NCI-H1092 treated with DMSO at 0.1 percent for 48 hours (cell line): ENCODE measurements at places on chromosomes 12 and 14.

- DNase-seq, result peak; percentile 32
Observed at GRCh38 chr14:63345826-63346225, 27.1 kb upstream of the GPHB5 start.

- no peak for DNase-seq
Observed at GRCh38 chr12:19110221-19110940, 19.2 kb upstream of the PLEKHA5 start.

GRCh38 chr12:57025196-57025595 is 8.9 kb upstream of the TAC3 start:
- no peak for DNase-seq

DNA sequence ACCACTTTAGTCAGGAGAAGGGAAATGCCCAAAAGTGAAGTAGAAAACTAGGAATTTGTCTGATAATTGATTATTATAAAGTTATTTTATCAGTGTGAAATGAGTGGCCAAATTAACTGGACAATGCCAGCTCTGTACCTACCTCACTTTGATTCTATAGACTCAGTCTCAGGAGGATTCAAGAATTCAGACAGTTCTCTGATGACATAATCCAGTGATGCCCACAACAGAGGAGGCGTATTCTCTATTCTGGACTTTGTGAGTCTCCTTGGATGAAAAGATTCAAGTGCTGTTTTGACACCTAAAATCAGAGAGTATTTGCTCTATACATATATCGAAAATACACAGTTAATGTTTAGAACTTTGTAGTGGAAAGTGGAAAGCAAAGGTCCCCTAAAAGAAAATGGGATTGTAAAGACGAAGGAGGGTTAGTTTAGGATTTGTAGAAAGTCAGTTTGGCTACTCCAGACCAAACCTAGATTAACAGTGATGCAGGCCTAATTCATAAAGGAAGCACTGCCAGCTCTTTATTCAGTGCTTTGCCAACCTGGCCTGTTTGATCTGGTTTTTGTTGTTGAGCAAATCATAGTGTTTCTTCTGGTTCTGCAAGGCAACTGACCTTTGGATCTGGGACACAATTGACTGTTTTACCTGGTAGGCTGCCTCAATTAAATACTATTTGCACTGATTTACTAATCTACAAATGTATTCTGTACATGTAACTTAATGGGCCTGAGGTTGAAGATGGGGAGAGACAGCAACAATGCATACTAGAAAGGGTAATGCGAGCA is 67.4 kb downstream of the DAD1 start:
- no peak for DNase-seq

DNA sequence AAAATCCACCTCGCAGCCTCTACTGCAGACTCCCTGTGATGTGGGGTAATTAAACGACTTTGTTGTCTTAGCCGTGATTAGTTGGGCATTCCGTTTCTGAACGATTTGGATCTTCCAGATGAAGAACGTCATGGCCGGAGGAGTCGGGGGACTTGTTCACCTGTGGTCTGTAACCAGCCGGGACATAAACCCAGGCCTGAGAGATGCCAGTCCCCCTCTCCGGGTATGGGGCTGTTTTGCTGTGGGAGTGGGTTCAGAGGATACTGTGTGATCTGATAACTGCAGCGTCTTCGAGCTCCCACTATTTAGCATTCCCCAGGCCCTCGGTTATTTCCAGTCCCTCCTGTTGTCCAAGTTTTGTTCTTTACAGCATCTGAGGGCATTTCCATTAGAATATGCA is 96.1 kb downstream of the PIWIL1 start:
- no peak for DNase-seq

- DNase-seq, result peak; percentile 19
Observed at GRCh38 chr12:50825372-50825838, 17.3 kb upstream of the TMPRSS12 start.

- DNase-seq, result no peak
Observed at GRCh38 chr12:132827763-132828703, 636 bp downstream of the GOLGA3 start.
